Stimulated activated CD8-positive, alpha-beta memory T cell treated with anti-CD3 and anti-CD28 coated beads, Interleukin-4, amount 100 ng/mL, for 1 hour (primary cell): ENCODE measurements at places on chromosomes 16 and 17.

GRCh38 chr16:87333581-87334331 is 16.6 kb upstream of the C16orf95 start:
- no peak for DNase-seq

GRCh38 chr17:73387746-73388577 is 76.2 kb upstream of the CDC42EP4 start:
- no peak for DNase-seq

DNA sequence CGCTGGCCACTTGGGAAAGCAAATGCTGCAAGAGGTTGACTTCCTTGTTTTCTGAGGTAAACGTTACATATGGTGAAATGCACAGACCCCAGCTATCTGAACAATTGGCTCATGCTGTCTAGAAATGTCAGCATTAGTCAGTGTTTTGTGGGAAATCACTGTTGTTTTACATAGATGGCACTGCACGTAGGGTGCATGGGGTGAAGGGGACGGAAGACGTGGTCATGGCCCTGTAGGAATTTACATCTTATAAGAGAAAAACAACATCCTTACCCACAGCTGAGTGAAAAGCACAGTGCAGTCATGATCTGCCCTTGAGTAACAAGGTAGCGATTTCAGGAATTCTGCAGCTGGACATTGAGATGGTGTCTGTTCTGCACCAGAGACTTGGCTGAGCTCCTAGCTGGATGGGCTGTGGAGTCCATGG is 15.2 kb downstream of the RPTOR start:
- no peak for DNase-seq

- DNase-seq: no peak
Measured at GRCh38 chr16:4316864-4317531, 1.1 kb downstream of the GLIS2 start.

GRCh38 chr17:72390675-72391508 is 270.1 kb downstream of the SOX9 start:
- DNase-seq: no peak

GRCh38 chr16:19555938-19556771 is 652 bp downstream of the VPS35L start:
- DNase-seq: no peak

DNA sequence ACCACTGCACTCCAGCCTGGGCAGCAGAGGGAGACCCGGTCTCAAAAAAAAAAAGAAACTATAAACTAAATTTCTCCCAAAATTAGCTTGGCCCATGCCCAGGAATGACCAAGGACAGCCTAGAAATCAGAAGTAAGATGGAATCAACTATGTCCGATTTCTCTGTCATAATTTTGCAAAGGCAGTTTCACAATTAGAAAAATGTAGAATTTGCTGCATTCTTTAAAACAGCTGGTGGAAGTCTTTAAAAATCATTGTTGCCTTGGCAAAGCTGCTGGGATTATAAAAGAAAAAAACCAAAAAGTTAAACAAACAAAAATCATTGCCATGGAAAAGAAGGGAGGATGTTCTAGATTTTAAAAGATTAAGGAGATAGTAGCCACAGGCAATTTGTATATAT is 32.4 kb downstream of the WWP2 start:
- no peak for DNase-seq

DNA sequence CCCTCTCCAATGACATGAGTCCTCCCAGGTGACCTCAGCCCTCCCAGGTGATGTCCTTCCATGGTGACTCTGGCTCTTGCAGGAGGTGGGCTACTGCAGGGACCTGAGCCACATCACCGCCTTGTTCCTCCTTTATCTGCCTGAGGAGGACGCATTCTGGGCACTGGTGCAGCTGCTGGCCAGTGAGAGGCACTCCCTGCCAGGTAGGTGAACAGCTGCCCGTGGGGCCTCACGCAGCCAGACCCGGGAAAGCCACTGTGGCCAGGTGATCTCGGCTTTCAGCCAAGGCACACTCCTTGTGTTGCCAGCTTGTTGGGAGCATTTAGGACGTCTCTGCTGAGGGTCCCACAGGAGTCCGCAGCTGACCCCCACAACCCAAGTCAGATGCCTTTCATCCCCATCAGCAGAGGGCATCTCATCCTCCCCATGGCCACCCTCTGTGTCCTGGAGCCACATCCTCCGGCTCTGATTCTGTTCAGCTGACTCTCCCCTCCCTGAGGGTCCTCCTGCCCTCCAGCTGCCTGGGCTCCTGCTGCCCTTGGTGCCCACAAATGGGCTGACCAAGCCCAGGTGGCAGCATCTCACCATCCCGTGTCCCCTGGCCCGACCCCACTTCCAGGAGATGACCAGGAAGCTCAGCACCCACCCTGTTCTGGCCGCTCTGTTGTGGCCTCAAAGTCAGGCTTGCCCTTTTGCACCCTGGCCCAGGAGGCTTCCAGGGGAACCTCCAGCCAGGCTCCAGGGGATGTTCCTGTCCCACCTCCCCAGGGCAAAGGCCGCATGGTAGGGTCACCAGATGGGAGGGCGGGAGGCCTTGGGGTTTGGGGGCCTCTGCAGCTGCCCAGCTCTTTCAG is 20.1 kb downstream of the USP6 start:
- no peak for DNase-seq

GRCh38 chr16:73216932-73217331 is 169.0 kb upstream of the ZFHX3 start:
- DNase-seq: no peak

DNA sequence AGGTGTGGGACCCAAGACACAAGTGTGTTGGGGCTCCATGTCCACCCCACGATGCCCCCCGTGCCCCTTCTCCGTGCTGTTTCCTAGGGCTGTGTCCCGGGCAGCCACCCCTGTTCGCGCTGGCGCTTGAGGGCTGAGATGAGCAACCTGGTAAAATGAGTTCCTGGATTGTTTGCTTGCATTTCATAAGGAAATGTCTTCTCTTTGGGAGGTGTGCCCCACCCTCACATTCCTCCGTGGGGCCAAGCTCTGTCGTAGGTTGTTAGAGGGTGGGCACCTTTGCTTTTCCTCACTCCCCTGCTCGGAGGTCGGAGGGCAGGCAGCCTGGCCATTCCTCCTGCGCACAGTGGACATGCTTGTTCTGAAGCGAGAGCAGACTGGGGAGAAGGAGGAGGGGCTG is 171.3 kb upstream of the CHMP6 start:
- DNase-seq: no peak
